ENCODE measurements at places on chromosomes 7 and 10.

DNA sequence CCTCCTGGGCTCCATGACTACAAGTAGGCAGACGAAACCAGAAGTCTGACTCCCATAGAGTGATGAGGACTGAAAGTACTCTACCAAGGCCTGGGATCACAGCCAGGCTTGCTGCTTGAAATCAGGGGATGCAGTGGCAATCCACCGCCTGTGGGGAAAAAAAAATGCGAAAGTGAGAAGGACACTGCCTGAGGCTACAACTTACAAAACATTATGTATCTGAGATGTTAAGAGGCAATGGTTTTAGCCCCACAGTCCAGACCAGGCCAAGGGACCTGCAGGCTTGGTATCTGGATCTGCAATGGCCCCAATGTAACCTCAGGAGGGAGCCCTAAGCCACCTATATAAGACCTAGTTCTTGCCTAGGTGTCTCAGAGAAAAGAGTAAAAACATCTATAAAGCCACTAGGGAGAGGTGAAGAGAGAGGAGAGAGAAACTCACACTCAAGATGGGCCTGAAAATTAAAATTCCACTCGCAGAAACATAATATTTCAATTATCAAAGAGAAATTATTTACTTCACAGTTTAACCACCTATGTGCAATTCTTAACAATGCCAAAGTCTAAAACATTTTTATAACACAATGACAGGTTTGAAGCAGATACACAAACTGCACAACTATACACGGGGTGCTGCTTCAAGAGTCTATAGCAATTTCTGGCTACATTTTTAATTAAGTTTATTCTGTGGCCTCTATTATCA is 13.9 kb downstream of the DNAJC1 start:
- DNase-seq, result peak; percentile 79

GRCh38 chr7:22213081-22213480 is 143.9 kb downstream of the RAPGEF5 start:
- no peak for DNase-seq

GRCh38 chr10:102779680-102780526 is 36.2 kb downstream of the WBP1L start:
- DNase-seq, result peak; percentile 77

GRCh38 chr7:68706291-68706690 is 892.0 kb upstream of the AUTS2 start:
- peak; percentile 83 for DNase-seq
